ENCODE measurements at places on chromosomes 2 and 18.

DNA sequence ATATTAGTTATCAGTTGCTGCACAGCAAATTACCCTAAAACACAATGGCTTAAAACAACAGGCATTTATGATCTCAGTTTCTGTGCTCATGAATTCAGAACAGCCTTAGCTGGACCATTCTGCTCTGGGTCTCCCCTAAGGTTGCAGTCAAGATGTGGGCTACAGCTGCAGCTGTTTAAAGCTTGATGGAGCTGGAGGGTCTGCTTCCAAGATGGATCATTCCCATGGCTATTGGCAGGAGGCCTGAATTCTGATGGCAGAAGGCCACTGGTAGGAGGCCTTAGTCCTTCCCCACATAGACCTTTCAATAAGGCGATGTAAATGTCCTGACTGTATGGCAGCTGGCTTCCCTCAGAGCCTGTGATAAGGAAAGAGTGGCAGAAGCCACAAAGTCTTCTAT lies 118.6 kb upstream of the SERPINE2 start:
- no peak for DNase-seq

DNA sequence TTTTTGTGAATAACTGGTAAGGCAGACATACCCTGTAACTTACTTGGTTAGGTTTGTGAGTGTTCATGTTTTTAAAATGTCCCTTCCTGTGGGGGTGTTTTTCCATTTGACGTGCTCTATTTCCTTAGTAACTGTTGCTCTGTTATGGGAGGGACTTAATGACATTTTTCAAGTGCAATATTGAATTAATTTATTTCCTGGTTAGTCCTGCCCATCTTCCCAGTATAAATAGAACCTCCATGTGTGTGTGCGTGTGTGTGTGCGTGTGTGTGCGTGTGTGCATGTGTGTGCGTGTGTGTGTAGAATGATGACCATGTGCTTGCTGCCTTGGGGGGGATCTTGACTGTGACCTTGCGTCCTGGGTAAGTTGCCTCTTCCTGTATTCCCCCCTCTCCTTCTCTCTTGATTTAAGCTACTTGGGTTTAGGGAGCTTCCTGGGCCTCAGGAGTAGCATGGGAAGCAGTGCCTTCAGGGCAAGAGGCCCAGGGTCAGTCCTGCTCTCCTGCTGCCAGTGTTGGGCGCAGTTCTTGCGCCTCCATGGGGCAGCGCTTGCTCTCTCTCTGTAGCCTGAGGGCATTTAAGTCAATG lies 163.9 kb downstream of the LDLRAD4 start:
- no peak for DNase-seq

DNA sequence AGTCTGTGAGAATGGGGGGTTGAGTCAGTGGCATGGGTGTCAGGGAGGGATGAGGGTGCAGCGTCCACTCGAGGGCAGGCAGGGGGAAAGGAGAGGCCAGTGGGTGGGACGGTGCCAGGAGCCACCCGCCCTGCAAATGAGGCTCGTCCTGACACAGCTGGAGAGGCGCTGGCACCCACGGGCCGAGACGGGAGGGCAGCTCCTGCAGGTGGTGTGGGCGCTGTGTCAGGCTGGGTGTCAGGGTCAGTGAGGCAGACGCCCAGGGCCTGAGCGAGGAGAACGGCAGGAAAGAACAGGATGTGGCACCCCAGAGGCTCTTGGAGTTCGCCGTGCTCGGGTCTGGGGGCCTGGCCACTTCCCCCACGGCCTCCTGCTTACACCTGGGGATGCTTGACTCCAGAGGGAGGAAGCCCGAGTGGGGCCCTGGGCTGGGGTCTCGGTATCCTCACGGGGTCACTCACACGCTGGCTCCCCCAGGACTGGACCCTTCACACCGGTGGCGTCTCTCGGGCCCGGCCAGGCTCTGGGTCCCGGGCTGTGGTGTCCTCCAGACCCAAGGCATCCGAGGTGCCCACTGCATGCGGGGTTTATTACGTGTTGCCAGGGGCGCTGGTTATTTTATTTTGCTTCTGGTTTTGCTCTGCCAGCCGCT lies 130.5 kb upstream of the CTDP1 start:
- no peak for DNase-seq

DNA sequence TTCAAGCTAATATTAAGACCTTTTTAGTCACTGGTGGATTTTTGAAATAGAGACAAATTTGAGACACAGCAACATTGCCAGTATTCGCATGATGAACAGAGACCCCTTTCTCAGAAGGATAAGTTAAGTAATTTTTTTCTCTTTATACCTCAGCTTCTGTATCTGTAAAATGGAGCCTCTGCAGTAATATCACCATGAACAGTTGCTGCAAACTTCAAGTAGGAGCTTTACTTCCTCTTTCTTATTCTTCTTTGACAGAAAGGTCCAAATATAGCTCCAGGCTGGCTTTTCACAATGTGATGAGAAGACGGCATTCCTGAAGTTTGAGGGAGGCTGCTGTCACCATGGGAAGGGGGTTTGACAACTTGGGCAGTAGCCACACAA lies 158.7 kb downstream of the TDRD15 start:
- DNase-seq, result no peak

GRCh38 chr18:59385191-59385590 lies 26.1 kb upstream of the LMAN1 start:
- no peak for DNase-seq

DNA sequence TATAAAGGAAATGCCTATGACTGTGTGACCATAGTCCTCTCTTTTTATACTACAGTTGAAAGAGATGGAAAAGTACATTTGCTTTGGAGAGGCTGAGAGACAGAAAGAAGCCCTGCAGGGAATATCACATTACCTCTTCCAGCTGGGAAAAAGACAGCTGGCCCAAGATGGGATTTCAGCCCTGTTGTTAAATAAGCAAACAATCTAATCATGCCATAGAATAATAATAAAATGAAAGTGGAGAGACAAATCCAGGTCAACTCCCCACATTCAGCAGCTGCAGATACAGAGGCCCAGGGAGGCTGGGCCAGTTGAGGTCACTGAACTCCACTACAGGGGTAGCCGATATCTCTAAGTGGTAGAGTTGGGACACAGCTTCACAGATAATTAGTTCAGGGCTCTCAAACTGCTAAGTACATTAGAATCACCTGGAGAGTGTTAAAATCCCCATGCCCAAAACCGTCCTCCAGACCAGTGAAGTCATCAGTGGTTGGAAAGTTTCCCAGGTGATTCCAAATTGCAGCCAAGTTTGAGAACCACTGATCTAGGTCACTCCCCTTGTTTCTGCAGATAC lies 81.9 kb downstream of the MOGAT1 start:
- DNase-seq, result no peak

GRCh38 chr2:214896274-214896673 lies 86.8 kb upstream of the BARD1 start:
- DNase-seq, result no peak

- no peak for DNase-seq
Measured at GRCh38 chr2:223585666-223586065, 16.5 kb downstream of the SCG2 start.

- DNase-seq, result no peak
Measured at GRCh38 chr2:134167015-134167414, 86.9 kb upstream of the MGAT5 start.
